A549 treated with RU486 at 1 μM for 4 hours (cell line): ENCODE measurements at places on chromosomes 11 and 22. TPM values are rescaled to one million over a fixed set of nuclear protein-coding genes. Genes with fewer than 3 reads are reported as not detected.

DBX1 gene
- total RNA-seq: not detected in 5 replicates

CCDC73 gene
- total RNA-seq: not detected in 5 replicates

SHANK3 gene
- 3.0 to 6.1 TPM (median 4.6 TPM) in 5 replicates for total RNA-seq

PARVA gene
- total RNA-seq: 24.3 to 28.1 TPM (median 25.1 TPM) in 5 replicates

CDC42EP2 gene
- total RNA-seq: 12.9 to 17.9 TPM (median 15.8 TPM) in 5 replicates

BRSK2 gene
- 5.1 to 8.3 TPM (median 6.4 TPM) in 5 replicates for total RNA-seq

CRYBB3 gene
- not detected in 5 replicates for total RNA-seq

HYOU1 gene
- total RNA-seq: 39.6 to 50.0 TPM (median 47.3 TPM) in 5 replicates

FOLR2 gene
- total RNA-seq: not detected in 5 replicates

GGTLC2 gene
- total RNA-seq: not detected in 5 replicates

OPCML gene
- total RNA-seq: not detected in 5 replicates

ALDH3B1 gene
- total RNA-seq: 112 to 141 TPM (median 115 TPM) in 5 replicates

TRPM5 gene
- total RNA-seq: not detected in 5 replicates

OR5I1 gene
- not detected in 5 replicates for total RNA-seq

OVOL1 gene
- 0.06 to 0.10 TPM (median 0.07 TPM) in 3 of 5 replicates, not detected in the others for total RNA-seq

VWCE gene
- 0.50 to 0.81 TPM (median 0.74 TPM) in 5 replicates for total RNA-seq

FUT4 gene
- total RNA-seq: 2.1 to 2.8 TPM (median 2.6 TPM) in 5 replicates

GRAP2 gene
- not detected in 5 replicates for total RNA-seq

FZD4 gene
- total RNA-seq: 0.95 to 1.5 TPM (median 1.3 TPM) in 5 replicates

MN1 gene
- 2.0 to 3.6 TPM (median 2.9 TPM) in 5 replicates for total RNA-seq
